ENCODE measurements at places on chromosomes 11 and 22.

- DNase-seq: no peak
These were observed 252.2 kb upstream of the MTNR1B start for GRCh38 chr11:92717240-92717639.

DNA sequence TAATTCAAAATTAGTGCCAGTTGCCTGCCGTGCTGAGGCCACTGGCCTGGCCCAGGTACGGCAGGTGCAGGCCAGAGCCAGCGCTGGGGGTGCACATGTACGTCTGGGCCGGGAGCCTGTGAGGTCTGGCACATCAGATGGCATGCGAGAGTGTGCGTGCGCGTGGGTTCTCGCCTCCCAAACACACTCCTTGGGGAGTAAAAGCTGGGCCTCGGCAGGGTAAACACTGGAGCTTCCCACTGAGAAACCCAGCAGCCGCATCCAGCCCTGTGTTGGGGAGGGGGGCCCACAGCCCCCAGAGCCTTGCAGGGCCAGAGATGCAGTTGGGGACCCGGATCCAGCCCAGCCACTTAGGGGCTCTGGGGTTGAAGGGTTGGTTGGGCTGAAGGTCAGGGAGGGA lies 37.8 kb downstream of the FLRT1 start:
- DNase-seq: no peak

DNA sequence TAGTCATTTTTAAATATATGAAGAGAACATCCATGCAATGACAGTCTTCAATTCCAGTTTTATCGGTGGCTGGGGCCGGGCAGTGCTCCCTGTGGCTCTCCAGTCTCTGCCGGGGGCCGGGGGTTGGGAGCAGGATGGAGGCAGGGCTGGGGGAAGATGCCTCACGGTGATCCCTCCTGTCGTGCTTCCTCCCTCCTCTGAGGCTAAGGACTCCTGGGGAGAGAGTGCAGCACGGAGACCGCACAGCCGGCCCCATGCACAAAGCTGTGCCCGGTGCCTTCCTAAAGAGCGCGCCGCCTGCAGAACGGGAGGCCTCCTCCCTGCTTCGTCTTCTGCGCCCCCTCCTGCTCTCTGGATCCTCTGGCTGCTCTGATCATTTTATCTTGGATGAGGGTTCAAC lies 20.5 kb downstream of the GAL start:
- no peak for DNase-seq

GRCh38 chr11:78876676-78877075 lies 302.0 kb upstream of the NARS2 start:
- no peak for DNase-seq

- DNase-seq: no peak
These were observed 429 bp downstream of the VEGFB start for GRCh38 chr11:64234647-64235379.

GRCh38 chr11:27456140-27456794 lies 16.3 kb downstream of the LGR4 start:
- no peak for DNase-seq

GRCh38 chr22:33329398-33329797 lies 271.2 kb upstream of the SYN3 start:
- no peak for DNase-seq

DNA sequence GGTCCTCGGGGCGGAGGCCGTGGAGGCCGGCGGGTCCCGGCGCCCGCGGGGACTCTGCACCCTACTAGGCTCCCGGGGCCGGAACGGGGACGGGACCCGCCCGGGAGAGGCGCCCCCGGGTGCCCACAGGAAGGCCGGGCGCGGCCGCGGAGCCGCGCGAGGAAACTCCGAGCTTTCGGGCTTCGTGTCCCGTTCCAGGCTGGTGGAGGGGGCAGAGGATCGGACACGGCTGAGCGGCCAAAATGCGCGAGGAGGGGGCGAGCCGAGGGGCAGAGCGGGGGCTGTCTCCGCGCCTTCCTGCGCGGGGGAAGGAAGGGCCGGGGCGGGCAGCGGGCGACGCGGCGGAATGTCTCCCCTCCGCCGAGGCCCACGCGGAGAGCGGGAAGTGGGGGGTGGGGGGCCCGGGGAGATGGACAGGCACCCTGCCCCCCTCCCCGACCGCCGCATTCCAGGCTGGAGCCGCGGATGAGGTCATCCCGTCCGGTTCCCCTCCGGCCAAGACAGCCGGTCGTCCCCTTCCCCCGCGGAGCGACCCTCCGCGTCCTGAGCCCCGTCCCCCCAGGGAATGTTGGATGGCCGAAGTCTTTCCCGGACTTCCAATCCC lies 430 bp downstream of the CDC42EP1 start:
- DNase-seq: no peak

- DNase-seq: no peak
These were observed 24.4 kb upstream of the FSHB start for GRCh38 chr11:30206249-30206996.

DNA sequence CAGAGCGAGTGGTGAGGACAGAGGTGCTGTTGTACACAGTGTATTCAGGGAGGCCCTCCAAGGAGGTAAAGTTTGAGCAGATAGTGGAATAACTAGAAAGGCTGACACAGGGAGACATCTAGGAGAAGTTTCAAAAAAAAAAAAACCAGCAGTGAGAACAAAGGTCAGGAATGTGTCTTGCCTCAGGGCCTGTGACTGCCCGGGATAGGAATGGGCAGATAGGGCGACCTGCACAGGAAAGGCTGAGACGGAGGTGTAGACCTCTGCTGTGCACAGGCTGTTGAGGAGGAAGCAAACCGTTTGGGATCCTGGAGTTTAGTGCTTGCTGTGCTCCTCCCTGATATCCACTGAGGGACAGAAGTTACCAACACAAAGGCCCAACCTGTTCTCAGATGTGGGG lies 406.5 kb upstream of the B3GAT1 start:
- no peak for DNase-seq

- DNase-seq: no peak
These were observed 4.9 kb upstream of the TCN2 start for GRCh38 chr22:30602049-30602448.

GRCh38 chr22:46614025-46614931 lies 5.9 kb upstream of the GRAMD4 start:
- peak; percentile 33 for DNase-seq

DNA sequence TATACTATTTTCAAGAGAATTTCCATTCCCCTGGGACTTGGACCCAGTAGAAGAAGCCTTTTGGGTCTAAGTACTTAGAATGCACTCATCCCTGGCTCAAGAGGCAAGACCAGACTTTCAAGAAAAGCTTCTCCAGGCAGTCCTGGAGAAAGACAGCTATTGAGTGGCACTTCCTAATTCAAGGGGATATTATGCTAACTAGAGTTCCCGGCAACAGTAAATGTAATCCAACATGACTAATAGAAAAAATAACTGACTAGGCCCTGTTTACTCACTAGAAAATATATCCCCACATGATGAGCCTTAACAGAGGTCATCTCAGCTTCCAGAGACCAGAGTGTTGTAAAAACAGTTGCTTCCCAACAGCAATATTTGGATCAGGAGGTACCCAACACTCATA lies 47.2 kb upstream of the AKIP1 start:
- no peak for DNase-seq

GRCh38 chr22:38103641-38104040 lies 6.8 kb downstream of the BAIAP2L2 start:
- no peak for DNase-seq

- no peak for DNase-seq
These were observed 106.0 kb downstream of the NAV2 start for GRCh38 chr11:19818619-19819018.

GRCh38 chr11:69908511-69909220 lies 89.5 kb upstream of the FGF3 start:
- DNase-seq: no peak

- DNase-seq: no peak
These were observed 759 bp downstream of the CPT1A start for GRCh38 chr11:68840661-68841653.

DNA sequence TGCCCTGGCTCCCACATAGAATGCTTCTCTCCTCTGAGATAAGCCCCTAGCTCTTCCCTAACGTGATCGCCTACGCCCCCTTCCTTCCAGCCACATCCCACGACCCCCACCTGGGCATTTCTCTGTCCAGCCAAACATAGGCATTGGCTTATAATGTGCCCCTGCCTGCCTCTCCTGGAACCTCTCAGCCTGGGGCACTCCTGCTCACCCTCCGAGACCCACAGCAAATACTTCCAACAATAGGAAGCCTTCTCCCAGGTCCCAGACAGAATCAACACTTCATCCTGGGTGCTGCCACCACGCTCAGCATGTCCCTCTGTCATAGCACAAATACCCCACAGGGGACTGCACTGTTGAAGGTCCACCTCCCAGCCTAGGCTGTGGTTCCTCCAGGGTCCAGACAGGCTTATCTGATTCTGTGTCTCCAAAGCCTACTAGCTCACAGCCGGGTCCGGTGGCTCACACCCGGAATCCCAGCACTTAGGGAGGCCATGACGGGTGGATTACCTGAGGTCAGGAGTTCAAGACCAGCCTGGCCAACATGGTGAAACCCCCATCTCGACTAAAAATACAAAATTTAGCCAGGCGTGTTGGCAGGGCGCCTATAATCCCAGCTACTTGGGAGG lies 24.2 kb upstream of the TMPRSS4 start:
- no peak for DNase-seq

DNA sequence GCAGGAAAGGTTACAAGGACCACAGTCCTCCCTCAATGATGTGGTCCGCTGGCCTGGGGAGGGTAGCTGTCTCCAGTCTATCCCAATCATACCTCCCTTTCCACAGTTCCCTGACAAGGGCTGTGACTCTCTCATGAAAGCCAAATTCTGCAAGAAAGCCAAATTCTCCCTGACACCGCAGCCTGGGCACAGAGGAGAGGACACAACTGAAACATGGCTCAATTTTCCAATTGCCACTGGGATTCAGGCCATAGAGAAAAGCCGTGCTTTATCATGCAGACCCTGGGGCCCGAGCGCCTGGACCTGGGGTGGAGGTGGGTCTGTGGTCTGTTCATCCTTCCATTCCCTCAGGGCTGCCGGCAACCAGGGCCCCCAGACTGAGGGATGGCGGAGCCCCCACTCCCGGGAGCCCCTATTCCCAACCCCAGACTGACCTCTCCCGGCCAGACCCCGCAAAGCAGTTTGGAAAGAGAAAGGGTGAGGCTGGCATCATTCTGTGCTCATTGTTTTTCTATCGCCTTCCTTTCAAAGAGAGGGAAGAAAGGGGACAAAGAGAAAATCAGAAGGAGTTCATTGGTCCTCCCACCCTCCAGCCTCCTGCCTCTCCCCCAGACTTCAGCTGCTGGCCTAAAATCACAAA lies 239.5 kb downstream of the BUD13 start:
- no peak for DNase-seq

DNA sequence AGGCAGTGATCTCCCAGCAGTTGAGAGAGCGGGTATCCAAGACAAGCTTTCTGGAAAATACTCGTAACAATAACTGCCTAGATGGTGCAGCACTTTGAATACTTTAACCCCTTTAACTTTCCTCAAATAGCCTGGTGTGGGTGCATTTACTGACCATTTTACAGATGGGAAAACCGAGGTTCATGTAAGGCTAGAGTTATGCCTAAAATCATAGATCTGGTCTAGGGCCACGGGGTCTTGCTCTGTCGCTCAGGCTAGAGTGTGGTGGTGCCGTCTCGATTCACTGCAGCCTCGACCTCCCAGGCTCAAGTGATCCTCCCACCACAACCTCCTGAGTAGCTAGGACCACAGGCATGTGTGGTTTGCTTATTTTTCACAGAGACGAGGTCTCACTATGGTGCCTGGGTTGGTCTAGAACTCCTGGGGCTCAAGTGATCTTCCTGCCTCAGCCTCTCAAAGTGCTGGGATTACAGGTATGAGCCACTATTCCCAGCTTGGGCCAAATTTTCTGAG lies 269.2 kb upstream of the SYN3 start:
- no peak for DNase-seq

DNA sequence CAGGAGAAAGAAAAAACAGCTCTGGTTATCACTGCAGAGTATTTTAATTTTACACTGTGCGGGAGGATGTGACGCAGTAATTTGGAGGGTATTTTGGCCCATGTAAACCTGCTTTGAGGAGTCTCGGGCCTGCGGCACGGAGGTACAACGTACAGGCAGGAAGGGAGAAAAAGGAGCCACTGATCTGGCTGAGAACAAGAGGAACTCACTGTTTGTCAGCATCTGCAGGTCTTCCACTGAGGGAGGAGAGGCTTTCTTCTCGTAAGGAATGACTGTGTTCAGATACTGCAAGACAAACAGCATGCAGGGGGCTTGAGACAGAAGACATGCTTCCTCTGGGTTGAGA lies 44.0 kb downstream of the FEZ1 start:
- DNase-seq: no peak

DNA sequence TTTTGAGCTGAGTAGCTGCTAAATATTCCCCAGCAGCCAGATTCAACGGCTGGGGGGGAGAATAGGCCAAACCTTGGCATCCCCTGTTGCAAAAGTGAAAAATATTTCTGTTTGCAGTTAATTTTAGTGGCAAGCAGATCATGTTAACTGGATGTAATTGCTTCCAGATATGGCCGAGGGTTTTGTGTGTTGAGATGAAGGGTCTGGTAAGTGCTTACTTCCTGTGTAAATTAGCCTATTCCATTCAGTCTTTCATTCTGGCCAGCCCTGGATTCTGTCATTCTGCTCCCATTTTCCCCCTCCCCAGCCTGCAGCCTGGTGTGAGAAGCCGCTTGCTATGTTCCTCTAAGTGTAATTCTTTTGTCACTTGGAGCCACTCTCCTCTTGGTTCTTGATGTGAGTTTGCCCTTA lies 17.4 kb downstream of the ZBTB16 start:
- no peak for DNase-seq

GRCh38 chr11:18773104-18773503 lies 18.5 kb downstream of the PTPN5 start:
- DNase-seq: no peak

DNA sequence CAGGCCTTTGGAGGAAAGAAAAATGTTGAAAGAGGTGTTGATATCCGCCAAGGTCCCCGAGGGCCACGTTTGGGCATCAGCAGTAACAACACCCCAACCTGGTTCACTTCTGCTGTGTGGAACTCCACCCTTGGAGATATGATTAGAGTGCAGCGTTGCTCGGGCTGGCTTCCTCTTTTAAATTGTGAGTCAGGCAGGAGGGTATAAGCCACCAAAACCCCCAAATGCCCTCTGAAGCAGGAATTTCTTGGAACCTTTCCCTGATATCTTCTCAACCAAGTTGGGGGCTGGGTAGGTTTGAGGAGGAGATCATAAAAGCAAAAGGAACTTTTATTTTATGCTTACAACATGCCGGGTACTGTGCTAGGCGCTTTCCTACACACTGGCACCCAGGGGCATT lies 6.4 kb upstream of the C11orf96 start:
- DNase-seq: no peak

DNA sequence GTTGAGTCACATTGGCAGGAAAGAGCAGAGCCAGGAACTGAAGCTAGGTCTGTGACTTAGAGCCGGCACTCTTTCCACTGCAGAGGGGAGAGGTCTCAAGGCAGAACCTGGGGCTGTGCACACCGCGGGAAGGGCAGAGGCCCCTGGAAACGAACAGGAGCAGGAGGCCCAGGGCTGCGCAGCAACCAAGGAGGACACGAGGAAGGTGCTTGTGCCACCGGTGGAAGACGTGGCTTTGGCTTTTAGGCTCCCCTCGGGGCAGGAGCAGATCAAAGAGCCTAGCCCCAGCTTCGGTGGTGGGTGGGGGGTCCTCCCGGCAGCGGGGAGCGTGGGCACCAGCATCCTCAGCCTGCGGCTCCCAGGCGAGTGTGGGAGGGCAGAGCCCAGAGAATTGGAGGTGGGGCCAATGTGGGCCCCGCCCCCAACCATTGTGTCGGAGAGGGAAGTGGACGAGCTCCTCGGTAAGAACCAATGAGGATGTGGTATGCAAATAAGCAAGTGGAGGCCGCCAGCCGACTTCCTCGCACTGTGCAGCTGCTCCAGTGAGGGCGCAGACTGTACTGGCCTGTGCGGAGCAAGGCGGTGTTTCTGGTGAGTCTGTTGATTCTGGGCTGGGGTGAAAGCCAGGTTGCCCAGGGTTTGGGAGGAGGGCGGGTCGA lies at the start of gene CCDC116:
Gene CCDC116, plus strand, starts transcription at position 524 of the 659 bp plus-strand sequence. CDS start 422 bp downstream, outside the sequence.
- DNase-seq: peak; percentile 49

Data from stimulated activated CD4-positive, alpha-beta T cell treated with anti-CD3 and anti-CD28 coated beads, Interleukin-4, amount 100 ng/mL, for 48 hours (primary cell).